ENCODE measurements at places on chromosomes 3 and 15.

DNA sequence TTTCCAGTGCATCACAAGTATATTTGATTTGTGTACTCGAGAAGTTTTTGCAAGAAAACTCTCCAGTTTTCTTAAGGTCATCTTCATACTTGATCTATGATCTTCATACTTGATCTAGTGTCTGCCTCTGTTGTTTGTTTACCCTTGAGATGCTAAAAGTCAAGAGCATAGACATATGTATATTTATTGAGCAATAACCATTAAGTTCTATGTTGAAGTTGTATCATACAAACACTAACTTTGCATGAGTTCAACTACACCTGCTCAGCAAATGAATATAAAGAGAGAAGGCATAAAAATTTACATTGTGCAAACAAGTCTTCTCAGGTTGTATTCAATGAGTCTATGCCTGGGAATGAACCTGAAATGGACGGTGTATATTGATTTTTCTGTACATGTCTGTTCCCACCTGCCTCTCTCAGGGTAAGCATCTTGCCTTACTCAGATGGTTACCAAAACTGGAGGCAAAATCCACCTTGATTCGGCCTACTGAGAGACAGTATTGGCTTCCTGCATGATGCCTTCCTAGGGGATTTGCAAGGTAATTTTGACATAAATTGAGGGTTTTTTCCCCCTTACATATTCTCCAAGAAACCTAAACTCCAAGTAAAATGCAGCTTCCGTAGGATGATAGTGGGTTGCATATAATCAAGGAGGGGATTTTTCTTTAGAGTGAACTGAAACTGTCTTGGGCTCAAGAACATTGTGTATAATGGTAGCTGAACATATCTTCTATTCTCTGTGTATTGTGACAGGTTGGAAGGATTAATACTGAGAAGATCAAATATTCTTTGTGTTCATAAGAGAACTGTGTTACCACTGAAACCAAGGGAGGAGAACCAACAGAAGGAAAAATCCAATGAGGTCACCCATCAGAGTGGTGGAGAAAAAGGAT is 110.4 kb downstream of the FILIP1L start:
- no peak for DNase-seq

DNA sequence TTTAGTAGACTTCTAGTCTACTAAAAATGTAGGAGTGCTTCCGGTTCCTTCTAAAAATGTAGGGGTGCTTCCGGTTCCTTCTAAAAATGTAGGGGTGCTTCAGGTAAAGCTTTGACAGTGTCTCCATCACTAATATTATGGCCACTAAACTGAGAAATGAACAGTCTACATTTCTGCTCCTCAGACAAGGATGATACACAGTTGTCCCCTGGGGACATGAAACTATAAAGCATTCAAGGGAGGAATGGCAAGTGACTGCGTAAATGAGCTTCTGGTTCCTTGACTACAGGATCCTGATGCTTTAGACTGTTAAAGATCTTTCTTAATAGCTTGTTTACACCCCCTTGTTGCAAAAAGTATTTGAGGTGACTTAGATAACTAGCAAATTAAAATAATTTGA is 53.9 kb upstream of the SLC9A9 start:
- no peak for DNase-seq

DNA sequence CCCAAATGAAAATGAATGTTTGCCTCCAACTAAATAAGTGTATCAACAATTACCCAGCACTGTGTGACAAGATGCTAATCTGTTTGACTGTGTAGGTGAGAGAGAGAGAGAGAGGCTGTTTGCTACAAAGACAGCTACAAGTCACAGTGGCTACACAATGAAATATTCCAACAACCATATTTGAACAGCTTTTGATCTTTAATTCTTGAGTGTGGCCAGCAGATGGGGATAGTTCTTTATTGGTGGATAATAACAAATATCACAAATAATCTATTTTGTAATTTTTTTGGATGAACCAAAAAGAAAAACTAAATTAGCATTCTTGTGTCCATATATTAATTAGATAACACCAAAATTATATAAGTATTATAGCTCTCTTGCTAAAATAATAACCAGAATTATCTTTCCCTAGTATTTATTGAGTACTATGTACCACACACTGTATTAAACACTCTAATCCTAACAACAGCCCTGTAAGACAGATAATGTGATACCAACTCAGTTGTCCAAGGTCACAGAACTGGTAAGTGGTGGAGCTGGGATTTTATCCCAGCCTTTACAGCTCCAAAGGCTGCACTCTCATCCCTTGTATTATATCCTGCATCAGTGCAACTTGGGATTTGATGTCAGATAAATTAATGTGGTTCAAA is 61.9 kb upstream of the C3orf80 start:
- no peak for DNase-seq

- DNase-seq, result no peak
These were observed 92.0 kb downstream of the PLXNA1 start for GRCh38 chr3:127074900-127075360.

DNA sequence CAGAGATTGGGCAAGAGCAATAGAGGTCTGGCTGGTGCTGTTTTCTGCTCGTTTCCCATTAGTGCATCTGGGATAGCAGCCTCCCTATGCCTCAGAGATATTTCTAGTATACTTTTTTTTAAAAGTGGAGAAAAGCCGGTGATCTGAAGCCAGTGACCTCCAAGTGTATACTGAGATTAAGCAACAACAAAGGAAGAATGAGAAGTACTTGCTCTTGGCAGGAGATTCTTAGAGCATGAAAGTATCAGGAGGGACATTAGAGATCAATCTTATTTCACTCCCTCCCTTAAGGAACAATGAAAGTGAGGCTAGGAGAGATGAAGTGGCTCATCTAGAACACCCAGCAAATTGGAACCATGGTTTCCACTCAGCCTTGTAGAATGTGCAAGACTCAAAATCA is 423.3 kb downstream of the SOX2 start:
- no peak for DNase-seq

GRCh38 chr15:57220205-57220604 is 156.1 kb upstream of the CGNL1 start:
- DNase-seq, result no peak

DNA sequence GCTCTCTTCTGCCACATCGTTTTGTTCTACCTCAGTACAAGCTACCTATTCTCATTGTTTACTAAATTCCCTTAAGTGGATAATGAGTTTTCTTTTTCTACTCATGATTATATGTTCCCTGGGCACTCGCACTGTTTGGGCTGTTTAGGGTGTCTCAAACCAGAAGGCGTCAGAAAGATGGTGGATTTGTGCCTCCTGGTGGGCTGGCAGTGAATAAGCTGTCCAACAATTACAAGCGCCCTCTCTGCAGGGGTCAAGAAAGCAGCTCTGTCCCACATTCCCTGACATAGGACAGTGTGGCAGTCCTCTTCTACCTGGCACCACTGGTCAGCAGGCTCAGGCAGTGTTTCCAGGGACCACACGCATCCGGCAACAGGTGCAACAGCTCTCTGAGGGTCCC is 173.4 kb upstream of the PPP2R3A start:
- DNase-seq, result no peak

DNA sequence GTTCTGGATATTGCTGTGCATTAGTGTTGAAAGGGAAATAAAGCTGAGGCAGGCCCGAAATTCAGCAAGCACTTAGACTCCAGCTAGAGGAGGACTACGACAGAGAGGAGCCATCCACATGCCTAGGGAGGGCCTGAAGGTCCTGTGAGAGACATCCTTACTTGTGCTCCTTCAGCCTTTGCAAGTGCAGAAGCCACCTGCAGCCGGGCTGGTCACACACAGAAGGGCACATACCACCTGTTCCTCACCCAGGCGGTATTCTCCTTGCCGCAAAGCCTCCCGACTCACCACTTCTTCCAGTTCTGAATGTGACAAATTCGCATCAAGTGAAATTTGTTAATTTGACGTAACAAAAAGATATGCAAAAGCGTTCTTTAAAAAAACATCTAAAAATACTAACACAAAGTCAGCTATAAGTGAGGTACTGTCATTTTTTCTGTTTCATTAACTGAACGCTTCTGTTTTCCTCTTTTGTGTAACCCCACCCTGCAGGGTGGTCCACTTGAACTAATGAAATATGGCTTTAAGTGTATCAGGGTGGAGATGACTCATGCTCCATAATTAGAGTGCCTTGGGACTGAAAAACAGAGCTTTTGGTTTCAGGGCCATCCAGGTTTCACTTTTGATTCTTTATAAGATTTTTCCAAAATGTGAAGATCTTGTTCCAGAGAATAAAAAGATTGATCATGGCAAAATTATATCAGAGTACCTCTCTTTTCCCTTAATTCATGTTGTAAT is 467.9 kb upstream of the ATP11B start:
- no peak for DNase-seq

GRCh38 chr3:144259267-144259666 is 287.6 kb downstream of the DIPK2A start:
- DNase-seq, result no peak

GRCh38 chr3:16472593-16472992 is 40.9 kb downstream of the RFTN1 start:
- no peak for DNase-seq

DNA sequence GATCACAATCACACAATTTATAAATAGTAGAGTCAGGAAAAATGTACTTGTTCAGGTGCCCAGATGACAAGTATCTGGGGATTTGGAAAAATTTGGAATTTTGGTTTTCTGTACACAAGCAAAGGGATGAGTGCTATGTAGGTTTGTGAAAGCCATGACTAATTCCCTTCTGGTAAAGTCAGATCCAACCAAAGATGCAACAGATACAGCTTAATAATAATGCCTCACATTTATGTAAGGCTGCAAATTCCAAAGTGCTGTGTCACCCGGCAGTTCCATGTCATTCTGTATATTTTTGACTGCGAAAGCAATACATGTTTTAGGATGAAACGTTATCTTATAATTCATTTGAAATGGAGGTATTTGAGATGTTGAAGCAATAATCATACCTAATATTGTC is 102.7 kb upstream of the AGBL1 start:
- no peak for DNase-seq

- DNase-seq, result no peak
These were observed 178.3 kb upstream of the PLSCR5 start for GRCh38 chr3:146783446-146783845.

DNA sequence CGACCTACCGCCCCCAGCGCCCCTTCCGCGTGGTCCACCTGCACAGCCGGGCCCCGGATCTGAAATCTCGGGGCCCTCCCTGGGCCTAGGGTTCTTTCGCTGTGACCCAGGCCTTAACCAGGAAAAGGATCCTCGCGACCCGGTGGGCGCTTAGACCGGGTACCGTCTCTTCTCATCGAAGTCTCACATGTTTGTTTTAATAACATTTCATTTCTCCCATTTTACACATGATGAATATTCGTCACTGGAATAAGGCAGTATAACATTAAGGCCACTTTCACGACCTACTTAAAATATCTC is 277 bp upstream of the DALRD3 start:
- DNase-seq, result no peak

DNA sequence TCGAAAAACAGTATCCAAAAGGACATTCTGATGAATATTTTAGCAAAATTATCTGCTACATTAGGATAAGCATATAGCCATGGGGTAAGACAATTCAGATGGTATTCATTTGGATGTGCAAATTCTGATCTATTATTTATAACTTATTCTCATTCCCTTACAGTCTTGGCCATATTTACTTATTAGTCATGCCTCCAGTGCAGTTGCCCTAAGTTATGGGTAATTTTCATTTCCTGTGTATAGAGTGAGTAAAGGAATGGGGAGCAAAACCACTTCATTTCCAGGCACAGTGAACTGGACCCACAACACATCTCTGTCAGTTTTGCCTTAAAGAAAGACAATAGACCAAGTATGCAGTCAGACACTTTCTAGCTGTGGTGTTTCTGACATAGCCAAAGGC is 134.3 kb downstream of the POLQ start:
- no peak for DNase-seq

GRCh38 chr3:197149-197827 is 725 bp downstream of the CHL1 start:
- no peak for DNase-seq

- DNase-seq, result no peak
These were observed 27.6 kb upstream of the SLC6A11 start for GRCh38 chr3:10788451-10788850.

GRCh38 chr3:195165790-195166189 is 105.2 kb downstream of the XXYLT1 start:
- DNase-seq, result no peak

DNA sequence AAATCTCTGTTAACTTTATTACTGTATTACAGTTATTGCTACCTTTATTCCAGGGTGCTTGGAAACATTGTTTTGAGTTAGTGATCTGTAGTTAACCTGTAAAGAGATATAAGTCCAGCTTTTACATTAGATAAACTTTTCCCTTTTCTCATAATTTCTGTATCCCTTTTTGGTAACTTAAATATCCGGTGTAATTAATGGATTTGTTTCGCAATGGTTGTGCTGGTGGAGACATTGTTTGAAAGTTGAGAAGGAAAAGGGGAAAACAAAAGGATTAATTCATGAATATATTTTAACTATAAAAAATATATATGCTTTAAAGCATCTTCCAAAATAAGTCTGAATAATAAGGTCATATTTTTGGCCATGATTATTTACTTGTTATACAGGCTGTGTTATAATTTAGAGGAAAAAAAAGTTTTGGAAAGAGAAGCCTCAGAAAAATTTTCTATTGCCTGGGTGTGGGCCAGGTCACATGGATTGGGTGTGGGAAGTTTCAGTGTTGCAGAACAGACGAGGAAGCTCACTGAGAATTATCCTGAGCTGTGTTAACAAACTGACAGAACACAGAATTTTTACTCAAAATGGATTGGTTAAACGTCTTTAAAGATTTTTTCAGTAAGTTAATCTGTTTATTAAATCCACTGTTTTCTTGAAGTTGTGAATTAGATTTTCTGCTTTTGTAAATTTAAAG is 27.7 kb upstream of the IL20RB start:
- no peak for DNase-seq

DNA sequence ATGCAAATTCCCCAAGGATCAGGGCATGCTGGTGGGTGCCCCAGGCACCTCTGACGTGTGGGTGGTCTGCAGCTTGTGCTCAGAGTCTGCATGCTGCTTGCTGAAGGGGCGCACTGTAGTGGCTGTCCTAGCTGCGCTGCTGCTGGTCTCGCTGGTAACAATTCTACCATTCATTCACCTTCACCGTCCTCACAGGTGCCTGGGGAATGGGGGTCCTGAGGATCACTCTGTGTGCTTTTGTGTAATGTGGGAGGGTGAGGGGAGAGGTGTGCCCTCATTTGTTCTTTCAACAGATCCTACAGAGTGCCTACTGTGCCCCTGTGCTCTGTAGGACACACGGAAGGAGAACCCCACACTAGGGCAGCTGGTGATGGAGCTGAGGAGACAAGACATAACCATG is 2.1 kb upstream of the ITGA11 start:
- no peak for DNase-seq

Data from T follicular helper cell (primary cell).